ENCODE measurements at places on chromosomes 7 and 10.
A peak's percentile ranks its signal among the peaks of the same experiment; 100 is the strongest.

- DNase-seq: no peak
Measured at GRCh38 chr10:69051303-69051702, 36.6 kb upstream of the SRGN start.

- peak; percentile 59 for DNase-seq
Measured at GRCh38 chr10:119686465-119687191, 35.4 kb downstream of the BAG3 start.

GRCh38 chr10:124926548-124926947, 15.4 kb upstream of the ZRANB1 start:
- DNase-seq: no peak

DNA sequence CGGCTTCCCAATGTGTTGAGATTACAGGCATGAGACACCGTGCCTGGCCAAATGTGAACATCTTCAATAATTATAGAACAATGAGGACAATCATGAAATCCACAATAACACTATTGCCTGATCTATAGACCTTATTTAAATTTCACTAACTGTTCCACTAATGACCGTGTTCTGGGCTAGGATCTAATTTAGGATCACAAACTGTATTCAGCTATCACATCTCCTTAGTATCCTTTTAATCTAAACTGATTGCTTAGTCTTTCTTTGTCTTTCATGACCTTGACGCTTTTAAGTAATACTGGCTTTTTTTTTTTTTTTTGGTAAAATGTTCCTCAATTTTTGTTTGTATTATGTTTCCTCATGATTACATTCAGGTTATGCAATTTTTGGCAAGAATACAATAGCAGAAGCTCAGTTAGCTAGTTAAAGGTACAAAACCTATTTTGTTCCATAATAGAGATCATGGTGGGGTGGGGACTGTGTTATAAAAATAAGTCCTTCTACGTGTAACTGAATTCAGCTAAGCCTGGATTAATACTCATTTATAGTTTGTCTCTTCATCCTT, 158.4 kb downstream of the AOAH start:
- DNase-seq: no peak

DNA sequence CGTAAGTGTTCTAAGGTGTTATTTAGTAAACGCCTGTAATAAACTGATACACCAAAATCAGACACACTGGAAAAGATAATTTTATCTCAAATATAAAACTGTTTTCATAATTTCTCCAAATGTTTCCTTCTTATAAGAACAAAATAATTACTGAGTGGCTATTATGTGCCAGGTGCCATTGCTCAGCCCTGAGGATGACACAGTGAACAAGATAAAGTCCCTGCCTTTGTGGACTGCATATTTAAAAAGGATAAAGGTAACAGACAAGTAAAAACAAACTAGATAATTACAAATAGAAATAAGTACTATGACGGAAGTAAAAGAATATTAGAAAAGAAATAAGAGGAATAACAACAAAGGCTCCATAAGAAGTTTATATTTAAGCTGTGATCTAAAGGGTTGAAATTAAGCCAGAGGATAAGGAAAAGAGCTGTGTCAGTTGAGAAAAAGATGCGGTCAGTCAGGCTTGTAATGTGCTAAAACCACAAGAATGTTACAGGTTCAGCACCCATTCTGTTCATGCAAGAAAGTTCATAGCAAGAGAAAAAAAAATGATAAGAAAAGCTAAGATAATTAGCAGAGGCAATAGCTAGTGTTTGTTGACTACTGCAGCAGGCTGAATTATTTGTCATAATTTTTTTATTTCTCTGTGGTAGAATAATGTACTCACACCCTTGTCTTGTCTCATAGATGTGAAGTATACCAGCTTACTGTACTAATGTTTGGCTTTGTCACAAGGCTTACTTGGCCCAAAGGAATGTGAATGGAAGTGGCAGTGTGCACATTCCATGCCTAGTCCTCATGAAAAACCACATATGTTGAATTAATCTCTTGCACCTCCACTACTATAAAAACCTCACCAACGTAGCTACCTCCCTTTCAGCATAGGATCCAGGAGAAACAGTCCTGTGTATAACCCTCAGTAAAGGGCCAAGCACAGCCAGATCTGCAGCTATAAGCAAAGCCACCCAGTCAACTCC, 75.1 kb downstream of the CRPPA start:
- peak; percentile 39 for DNase-seq

GRCh38 chr7:131493581-131493980, 62.8 kb downstream of the PODXL start:
- DNase-seq: no peak

DNA sequence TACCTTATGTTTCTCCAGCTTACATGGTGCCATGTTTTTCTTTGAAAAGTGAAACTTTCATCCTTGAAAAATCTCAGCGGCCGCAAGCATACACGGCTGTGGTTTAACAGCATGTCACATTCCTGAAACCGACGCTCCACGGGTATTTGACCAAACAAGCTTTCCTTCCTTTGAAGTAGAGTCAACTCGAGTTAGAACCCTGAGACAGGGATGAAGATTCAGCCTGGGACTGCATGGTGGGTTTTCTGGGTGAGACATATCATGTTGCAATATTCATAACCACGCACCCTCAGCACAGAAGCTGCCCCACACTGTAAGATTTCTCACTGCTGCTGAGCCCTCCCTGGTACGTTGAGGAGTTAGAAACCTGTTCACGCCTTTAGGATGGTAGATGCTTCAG, 8.1 kb downstream of the CYP26A1 start:
- DNase-seq: no peak

DNA sequence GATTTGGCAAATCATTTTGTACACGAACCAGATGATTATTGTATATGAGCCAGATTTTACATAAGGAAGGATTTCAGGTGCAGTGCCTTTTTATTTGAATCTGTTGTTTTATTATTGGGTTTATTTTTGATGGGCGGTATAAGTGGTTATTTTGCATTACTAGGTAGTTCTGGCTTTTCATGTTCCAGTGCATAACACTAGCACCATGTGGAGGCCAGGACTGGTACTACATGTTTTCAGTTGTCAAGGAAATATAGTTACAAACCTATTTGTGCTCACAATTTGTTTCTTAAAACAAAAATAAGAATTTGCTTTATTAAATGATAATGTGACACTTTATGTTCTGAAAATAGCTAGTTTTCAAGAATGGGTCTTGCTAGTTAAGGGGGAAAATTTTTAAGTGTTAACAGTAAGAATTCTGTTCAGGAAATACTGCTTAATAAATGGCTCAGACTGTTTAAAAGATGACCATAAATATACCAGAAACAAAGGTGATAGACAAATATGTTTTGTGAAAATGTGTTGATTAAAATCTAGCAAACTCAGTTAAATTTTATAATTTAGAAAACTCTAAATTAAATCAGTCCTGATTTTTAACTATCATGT, 7.1 kb upstream of the SEMA3E start:
- peak; percentile 11 for DNase-seq

- DNase-seq: no peak
Measured at GRCh38 chr10:97119058-97119745, 66.6 kb downstream of the SLIT1 start.

DNA sequence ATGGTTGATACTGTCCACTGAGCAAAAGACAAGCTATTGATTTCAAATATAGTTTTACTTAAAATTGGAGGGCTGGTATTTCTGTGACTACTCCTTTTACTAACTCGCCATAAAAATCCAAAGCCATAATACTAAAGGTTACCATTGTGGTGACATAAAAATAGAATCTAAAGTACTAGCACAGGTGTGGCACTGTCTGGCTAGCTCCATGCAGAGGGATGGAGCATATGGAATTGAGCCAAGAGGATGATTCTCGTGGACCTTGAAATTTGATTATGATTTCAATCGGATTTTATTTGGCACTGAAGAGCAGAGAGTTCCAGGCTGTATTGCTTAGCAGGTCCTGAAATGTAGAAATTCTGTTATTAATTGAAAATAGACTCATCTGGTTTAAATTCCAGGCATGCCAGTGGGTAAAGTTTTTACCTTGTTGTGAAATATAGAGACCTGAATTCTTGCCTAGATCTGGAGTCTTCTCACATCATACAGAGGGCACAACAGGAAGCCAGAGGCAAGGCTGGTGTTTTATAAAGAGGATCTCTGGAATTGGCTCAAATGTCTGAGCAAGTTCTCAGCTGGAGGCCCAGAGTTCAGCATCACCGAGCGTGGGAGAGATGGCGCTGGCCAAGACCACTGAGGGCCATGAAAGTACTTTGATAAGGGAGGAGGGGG, 29.9 kb upstream of the DLD start:
- DNase-seq: peak; percentile 7

GRCh38 chr10:12919574-12919973, 81.9 kb downstream of the CCDC3 start:
- no peak for DNase-seq

DNA sequence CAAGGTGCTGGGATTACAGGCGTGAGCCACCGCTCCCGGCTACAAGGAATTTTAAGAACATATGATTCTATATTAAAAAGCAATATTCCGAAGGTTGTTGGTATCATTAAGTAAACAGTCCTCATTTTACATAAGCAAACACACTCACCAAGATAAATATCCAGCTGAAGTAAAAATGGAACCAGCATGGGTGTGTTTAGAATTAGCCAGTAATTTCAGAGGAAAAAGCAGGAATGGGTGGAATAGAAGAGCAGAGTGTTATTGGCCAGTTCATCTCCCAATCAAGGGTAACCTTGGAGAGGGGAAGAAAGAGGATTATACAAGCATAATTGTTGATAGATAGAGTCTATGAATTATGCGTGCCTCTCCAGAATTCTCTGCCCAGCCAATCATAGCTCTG, 31.7 kb upstream of the MAT1A start:
- no peak for DNase-seq

DNA sequence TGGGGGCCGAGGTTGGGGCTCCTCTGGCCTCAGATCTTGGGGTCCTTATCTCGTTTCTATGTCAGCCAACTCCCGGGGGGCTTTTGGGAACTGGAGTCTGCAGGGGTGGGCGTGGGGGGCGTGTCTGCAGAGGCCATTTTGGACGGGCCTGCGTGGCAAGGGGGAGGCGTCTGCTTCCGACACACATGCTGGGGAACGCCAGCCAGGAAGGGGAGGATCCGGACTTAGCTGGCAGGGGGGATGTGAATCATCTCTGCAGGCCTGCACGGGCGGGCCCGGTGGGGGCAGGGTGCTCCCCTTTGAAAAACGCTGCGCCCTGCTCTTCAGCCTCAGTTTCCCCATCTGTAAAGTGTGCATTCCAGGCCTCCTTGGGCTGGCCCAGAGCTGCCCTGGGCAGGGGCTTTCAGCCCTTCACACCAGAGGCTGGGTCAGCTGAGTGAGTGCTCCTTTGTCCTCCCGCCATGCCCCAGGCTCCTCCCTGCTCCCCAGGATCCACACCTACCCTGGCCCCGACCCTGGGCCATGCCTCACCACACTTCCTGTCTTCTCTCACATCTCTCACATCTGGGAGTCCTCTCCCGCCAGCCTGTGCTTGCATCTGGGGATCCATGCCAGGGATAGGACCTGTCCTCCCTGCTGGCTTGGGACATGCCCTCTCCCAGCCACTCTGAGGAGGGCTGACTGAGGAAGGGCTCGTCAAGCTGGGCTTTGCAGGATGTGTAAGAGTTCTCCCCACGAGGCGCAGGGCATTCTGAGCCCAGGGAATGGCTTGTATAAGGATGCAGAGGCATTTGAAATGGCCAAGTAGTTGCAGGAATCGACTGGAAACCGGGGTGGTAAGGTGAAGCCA, 172.6 kb upstream of the TNRC18 start:
- DNase-seq: peak; percentile 85

- peak; percentile 23 for DNase-seq
Measured at GRCh38 chr10:15433850-15434537, 62.9 kb upstream of the FAM171A1 start.

GRCh38 chr7:45892407-45893035, 4.2 kb downstream of the IGFBP1 start:
- no peak for DNase-seq

GRCh38 chr10:114115661-114116445, 58.1 kb downstream of the CCDC186 start:
- DNase-seq: no peak

DNA sequence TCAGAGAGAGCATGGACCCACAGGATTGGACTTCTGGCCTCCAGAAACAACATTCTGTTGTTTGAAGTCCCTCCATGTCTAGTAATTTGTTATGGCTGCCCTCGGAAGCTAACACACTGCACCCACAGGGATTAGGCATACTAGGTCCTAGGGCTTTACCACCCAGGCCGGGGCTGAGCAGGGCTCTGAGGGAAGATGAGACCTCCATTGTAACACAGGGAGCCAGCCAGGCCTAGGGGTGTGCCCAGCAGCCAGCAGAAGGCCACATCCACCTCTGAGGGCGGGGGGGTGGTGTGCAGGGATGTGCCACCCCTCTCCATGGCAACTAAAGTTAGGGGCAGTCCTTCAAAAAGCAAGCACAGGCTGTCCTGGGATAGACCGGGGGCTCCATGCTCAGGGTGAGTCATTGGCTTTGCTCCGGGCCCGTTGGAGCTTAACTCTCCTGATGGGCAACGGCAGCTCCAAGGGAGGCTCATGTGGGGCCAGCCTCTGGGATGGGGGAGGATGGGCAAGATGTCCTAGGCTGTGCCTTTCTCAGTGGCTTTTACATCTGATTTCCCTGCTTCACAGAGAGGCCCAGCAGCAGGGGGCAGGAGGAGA, 96.6 kb upstream of the GPR26 start:
- DNase-seq: no peak

DNA sequence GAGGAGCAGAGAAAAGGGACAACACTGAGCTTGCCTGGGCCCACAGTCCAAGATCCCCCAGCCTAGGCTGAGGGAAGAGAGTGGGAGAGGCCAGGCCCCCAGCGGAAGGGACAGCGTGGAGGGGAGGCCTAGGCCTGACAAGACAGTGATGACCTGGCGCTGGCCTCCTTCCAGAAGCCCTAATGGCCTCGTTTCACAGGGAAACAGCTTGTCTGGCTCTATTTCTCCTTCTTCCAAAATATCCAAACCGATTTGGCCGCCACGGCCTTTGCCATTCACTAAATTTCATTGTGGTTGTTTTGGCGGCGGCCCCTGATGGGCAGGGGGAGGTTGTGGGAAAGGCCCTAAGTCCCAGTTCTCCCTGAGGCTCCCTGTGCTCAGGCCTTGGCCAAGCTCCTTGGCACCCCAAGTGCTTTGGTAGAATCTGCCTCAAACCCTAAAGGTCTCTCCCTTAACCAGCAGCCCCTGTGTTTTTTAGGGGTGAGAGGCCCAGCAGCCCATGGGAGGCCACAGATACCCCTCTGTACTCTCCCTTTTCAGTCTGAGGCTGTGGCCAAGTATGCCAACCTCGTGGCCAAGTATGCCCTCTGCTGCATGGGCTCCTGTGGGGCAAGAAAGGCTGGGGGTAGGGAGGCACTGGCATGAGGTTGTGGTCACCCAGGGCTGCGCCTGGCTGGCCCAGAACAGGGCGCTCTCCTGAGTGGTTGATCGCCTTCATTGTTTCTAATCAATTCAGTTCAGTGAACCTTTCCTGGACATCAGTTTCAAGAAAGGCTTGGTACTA, 37.3 kb downstream of the PAX2 start:
- DNase-seq: no peak

- DNase-seq: no peak
Measured at GRCh38 chr10:13831711-13832141, 245.0 kb downstream of the PRPF18 start.

Measured in fibroblast of skin of left quadriceps (primary cell).